ENCODE measurements at places on chromosomes 12 and 14. TPM values are rescaled to one million over a fixed set of nuclear protein-coding genes. Genes with fewer than 3 reads are reported as not detected.

DNA sequence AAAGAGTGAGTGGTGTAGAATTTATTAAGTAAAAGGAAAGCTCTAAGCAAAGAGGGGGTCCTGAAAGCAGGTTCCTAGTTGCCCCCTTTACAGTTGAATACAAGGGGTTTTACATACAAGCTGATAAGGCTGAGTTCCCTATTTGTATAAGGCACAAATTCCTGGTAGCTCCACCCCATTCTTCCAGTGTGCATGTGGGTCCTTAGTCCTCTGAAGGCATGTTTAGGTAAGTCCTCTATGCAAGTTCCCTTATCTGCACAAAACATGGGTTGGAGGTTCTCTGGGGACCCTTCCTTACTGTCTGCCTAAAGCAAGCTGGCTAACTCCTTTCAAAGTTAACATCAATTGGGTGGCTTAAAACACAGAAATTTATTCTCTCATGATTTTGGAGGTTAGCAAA lies 2.9 kb upstream of the FAR2 start:
- DNase-seq, result no peak
- peaks cover 17% of the 10 kb centered on the region for H3K4me1 ChIP-seq
- H3K27ac ChIP-seq, result no peak overlapping the region
- no peak overlapping the region for H3K4me3 ChIP-seq

DNA sequence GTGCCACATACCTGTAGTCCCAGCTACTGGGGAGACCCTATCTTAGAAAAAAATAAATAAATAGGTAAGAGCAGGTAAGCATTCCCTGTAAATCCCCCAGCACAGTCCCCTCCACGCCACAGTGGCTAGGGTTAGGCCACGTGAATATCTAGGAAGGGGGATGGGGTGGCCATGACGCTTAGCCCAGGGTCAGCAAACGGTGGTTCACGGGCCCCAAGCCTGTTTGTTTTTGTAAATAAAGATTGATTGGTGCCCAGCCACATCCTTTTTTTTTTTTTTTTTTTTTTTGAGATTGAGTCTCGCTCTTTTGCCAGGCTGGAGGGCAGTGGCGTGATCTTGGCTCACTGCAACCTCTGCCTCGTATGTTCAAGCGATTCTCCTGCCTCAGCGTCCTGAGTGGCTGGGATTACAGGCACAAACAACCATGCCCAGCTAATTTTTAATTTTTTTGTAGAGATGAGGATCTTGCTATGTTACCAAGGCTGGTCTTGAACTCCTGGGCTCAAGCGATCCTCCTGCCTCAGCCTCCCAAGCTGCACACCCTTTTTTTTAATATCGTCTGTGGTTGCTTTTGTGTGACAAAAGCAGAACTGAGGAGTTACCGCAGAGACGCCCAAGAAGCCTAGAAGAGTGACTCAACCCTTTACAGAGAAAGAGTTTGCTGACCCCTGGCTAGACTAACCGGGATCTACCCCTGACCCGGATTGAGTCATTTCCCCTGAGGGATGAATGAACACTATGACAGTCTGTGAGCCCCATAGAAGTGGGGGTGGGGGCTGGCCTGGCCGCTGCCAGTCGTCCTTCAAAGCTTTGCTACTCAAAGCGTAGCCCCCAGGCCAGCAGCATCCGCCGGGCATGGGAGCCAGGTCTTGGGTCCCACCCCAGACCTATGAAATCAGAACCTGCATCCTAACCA lies 113.7 kb upstream of the NCOR2 start:
- DNase-seq, result no peak
- no peaks in the 10 kb centered on the region for H3K27me3 ChIP-seq
- peak overlapping the region; percentile 79 for H3K27ac ChIP-seq
- peaks cover 32% of the 10 kb centered on the region for H3K4me1 ChIP-seq
- H3K36me3 ChIP-seq, result no peaks in the 10 kb centered on the region
- no peak overlapping the region for H3K4me3 ChIP-seq

Gene AQP6
- not detected for total RNA-seq

DNA sequence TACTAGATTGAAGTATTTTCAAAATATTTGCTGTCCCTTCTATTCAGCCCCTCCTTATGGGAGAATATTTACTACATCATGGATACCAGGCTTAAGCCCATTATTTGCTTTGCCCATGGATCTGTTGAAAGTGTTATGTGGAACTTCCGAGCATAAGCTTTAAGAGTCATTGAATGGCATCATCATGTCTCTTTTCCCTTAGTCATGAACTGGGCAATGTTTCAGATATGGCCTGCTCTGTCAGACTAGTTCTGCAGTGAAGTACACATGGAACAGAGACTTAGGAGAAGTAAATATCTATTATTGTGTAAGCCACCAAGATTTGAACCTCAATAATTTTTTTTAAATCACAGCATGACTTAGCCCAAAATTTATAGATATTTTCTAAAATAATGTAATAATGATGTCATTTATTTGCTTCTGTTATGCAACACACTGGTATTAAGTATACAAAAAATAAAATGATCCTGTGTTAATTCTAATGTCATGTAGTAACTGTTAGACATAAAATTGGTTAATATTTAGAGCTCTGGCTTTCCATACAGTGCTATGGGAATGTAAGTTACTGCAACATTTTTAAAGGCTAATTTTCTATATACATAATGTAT lies 1097.3 kb downstream of the SLC16A7 start:
- H3K4me3 ChIP-seq, result no peak overlapping the region
- no peaks in the 10 kb centered on the region for H3K4me1 ChIP-seq
- no peaks in the 10 kb centered on the region for H3K27me3 ChIP-seq
- H3K36me3 ChIP-seq, result no peaks in the 10 kb centered on the region
- DNase-seq, result no peak

Gene MEG3
- total RNA-seq, result 9.9 TPM

DNA sequence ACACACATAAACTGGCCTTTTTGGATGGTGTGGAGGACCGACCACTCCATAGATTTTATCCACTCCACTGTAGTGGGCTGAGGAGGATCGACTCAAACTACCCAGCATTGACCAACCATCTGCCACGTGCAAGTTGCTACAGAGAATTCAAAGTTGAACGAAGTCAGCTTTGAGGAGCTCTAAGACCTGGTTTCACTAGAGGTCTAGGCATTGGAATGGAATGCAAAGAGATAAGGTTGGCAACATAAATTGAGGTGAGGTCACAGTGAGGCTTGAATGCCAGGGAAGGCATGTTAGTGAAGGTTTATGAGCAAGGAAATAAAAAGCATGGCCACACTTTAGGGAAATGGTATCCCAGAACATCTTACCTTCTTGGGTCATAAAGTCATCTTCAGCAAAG lies 14.5 kb downstream of the VWF start:
- H3K4me3 ChIP-seq, result no peak overlapping the region
- peaks cover 44% of the 10 kb centered on the region for H3K36me3 ChIP-seq
- H3K27me3 ChIP-seq, result no peaks in the 10 kb centered on the region
- H3K27ac ChIP-seq, result no peak overlapping the region

Measured in heart left ventricle (tissue), 16 donors.